HCEC 1CT (cell line): ENCODE measurements at places on chromosomes 3 and 15.

- no peak for DNase-seq
These were observed 13.0 kb downstream of the TGM5 start for GRCh38 chr15:43253431-43254403.

DNA sequence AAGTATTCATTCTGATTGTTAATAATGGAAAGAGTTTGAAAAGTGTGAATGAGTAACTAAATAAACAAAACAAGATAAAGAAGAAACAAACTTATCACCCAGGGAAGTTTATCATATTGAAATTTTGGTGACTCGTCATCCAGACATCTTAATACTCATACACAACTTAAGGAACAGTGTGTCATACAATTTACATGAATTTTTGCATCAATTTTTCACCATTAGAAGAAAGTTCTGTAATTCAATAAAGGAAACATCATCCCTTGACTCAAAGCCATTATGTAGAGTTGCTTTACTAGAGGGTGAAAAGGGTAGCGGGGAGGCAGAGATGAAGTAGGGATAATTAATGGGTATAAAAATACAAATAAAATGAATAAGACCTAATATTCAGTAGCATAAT lies 536.2 kb downstream of the GRM7 start:
- no peak for DNase-seq

DNA sequence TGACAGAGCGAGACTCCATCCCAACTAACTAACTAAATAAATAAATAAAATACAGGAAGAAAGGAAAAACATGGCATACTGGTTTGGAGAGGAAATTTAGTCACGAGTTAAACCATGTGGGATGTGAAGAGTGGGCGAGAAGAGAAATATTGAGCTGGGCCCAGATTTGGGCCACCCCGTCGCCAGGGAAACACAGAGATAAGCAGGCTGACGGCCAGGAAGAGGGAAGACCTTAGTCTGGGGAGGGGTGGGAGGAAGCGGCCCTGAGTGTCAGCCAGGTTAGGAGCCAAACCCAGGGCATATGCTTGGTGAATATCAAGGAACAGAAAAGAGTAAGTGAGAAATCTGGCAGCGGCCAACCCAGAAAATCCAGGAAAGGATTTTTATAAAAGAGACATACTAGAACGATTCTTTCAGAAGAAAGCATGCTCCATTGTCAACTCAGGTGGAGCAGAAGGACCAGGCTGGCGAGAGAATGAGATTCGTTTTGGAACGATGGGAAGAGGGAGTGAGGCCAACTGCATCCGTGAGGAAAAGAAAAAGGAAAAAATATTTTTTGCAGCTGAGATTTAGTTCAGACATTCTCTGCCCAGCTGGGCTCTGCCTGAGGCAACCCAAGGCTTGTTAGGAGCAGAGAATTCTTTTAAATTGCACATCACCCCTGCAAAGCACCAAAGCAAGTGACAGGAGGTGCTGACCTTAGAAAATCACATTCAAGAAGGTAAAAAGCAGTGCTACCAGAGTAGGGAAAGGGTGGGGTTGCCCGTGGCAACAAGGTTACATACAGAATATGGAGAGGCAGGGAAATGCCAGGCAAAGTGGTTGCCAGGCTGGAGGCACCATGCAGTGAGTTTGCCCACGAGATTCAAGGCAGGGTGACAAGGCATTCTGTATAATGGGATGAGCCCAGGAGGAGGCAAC lies 59.3 kb upstream of the RAD18 start:
- no peak for DNase-seq

GRCh38 chr3:48798998-48799397 lies 48.7 kb downstream of the PRKAR2A start:
- DNase-seq = no peak

DNA sequence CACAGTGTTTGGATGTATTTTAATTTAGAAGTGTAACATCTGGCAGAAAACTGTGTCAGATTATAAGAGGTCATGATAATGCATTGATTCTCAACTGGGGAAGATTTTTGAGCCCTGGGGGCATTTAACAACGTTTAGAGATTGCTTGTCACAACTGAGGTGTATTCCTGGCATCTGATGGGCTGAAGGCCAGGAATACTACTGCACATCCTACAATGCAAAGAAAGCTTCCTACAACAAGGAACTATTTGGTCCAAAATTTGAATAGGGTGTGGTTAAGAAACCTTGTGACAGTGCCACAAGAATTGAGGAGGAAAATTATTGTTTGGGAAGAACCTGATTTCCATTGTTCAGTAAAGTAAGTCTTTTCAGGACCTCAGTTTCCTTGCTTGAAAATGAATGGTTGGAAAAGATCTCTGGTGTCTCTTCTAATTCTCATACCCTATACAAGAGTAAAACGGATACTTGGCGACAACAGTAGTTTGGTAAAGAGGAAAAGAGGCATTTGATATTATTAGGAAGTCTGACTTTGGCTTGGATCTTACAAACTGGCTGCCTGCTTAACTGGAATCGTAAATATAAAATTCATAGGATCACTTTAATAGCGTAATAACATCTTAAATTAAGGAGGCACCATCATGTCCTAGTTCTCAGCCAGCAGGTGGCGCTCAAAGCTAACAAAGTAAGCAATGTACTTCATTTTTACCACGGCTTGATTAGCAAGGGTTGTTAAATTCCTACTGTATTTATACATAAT lies 4.3 kb downstream of the DAZL start:
- DNase-seq = peak; percentile 68

DNA sequence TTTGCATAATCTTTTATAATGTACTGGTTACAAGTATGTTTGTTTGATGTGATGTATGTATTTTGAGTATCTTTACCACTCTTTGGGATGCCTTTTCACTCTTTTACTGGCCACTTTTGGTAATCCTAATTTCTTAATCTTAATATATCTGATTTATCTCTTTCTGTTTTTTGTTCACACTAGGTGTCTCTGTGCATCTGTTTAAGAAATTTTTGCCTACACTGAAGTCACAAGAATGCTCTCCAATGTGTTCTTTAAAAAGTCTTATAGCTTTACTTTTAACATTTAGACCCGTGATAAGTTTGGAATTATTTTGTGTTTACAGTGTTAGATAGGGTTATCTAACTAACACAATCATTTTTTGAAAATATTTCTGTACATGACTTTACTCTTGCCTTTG lies 659.1 kb downstream of the SI start:
- DNase-seq = no peak

DNA sequence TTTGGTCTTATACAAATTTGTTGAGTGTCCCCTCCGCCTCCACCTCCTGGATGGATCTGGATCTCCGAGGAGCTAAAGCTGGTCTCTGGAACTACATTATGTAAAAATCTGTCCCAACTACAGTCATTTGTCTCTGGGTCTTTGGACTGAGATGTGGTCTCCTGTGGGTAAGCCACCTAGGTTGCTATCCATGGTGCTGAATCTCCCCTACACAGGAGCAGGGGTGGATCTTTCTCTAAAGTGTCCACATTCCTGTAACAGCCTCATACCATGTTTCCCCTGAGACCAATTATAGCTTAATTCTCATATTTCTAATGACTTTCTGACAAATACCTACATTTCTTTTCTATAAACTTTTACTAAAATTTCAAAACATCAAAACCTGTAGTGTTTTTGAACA lies 625.8 kb downstream of the TAFA4 start:
- no peak for DNase-seq

GRCh38 chr3:114632757-114633424 lies 339.1 kb downstream of the TIGIT start:
- no peak for DNase-seq

DNA sequence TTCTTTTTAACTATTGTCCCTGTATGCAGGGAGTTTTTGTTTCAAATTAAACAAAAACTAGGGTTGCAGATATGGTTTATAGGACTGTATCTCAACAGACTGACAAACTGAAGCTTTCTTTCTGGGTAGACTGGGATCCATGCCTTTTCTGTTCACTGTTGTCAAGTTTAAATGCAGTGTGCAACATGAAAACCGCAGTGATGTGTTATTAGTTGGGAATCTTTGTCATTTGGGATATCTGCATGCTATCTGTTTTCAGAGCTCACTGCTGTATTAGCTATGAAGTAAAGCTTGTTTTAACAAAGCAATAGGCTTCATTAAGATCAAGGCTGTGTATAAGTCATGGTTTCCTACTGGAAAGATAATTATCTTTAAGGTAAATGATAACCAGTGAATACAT lies 21.4 kb upstream of the MCF2L2 start:
- DNase-seq = no peak

GRCh38 chr3:195566797-195567196 lies 16.9 kb downstream of the APOD start:
- no peak for DNase-seq

- no peak for DNase-seq
These were observed 65.0 kb downstream of the FRMD4B start for GRCh38 chr3:69320871-69321271.

GRCh38 chr3:42519568-42519962 lies 17.1 kb downstream of the VIPR1 start:
- no peak for DNase-seq

DNA sequence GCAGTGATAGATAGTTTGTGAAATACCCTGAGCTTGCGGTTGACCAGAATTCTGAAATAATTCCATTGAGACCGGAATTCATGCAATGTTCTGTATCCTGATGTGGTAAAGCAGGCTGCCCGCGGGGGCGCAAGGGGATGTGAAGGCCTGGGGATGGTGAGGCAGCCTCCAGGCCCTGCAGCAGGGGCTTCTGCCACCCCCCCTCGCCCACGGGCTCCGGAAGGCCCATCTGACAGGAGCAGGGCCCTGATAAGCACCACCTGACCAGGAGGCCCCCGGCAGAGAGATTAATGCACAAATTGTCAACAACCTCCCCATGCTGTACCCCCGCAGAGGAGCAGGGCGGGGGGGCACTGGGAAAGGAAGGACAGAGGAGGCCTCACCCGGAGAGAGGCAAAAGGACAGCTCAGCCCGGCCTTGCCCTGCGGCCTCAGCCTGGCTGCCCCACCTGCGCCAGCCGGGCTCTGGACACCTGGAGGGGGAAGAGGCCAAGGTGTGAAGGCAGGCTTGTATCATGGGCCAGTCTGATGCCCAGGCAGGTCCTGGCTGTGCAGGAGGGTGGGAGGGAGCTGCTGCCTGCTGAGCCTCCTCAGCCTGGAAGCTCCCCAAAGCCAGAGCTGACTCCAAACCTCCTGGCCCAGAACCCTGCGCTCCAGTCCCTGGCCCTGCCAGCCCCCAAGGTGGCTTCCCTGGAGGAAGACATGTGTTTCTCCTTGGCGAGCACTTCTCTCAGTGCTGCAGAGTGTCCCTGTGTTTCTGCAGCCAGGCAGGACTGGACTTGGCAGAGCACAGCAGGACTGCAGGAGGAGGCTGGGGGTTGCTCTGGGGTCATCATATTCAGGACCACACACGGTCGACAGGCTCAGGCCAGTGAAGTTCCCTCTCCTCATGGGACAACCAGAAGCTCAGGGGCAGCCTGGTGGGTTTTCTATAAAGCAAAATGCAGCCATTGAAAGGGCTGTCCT lies 46.5 kb downstream of the RPN1 start:
- no peak for DNase-seq
